Skin of body (tissue), 3 donors: ENCODE measurements at places on chromosomes 16 and 17. TPM values are rescaled to one million over a fixed set of nuclear protein-coding genes. Genes with fewer than 3 reads are reported as not detected.

- no peak for DNase-seq
Observed at GRCh38 chr17:34793231-34793908, 167.9 kb downstream of the CCT6B start.

DNA sequence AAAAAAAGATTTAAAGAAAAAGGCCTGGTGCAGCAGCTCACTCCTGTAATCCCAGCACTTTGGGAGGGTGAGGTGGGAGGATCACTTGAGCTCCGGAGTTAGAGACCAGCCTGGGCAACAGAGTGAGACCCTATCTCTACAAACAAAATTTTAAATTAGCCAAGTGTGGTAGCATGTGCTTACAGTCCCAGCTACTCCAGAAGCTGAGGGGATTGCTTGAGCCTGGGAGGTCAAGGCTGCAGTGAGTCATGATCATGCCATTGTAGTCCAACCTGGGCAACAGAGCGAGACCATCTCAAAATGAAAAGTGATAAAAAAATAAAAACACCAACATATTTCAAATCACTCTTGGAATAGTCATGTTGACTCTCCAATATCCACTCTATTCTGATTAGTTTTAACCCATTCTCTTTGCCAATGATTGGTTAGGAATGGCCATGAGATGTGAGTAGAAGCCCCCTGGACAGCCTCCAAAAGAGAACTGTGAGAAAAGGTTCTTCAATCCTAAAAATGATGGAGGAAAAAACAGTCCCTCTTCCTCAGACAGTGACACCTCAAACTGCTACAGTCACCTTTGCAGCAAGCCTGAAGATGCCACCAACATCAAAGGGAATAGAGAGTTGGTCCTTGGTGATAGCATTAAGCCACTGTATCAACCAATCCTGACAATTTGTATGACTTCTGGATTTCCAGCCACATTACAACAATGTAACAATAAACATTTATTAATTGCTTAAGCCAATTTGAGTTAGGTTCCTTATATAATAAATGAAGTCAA, 2.9 kb upstream of the KANSL1 start:
- DNase-seq: no peak

ASB16 gene
- 0.89 TPM for total RNA-seq

RAP1GAP2 gene
- total RNA-seq: 5.1 TPM
